T-helper 17 cell (primary cell): ENCODE measurements at places on chromosomes 11 and 22. TPM values are rescaled to one million over a fixed set of nuclear protein-coding genes. Genes with fewer than 3 reads are reported as not detected.

- DNase-seq, result no peak
Observed at GRCh38 chr11:130168105-130168504, 8.5 kb downstream of the ST14 start.

- no peak for DNase-seq
Observed at GRCh38 chr11:27783701-27784355, 83.6 kb upstream of the BDNF start.

DNA sequence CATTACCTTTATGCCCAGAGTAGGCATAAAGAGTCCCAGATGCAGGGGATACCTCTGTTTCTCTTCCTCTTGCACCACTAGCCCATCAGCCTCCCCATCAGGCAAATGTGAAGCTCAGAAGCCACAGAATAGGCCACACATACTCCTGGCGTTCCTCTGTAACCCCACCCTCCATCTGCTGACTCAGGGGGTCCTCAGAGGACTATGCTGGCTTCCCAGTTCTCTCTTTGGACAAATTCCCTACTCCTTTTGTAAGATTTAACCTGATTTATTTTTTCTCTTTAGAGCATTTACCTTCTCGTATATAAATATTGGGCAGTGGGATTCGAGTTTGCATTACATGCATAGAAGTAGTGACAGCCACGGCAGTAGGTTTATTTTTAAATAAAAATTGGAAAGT is 262.3 kb upstream of the CADM1 start:
- no peak for DNase-seq

DNA sequence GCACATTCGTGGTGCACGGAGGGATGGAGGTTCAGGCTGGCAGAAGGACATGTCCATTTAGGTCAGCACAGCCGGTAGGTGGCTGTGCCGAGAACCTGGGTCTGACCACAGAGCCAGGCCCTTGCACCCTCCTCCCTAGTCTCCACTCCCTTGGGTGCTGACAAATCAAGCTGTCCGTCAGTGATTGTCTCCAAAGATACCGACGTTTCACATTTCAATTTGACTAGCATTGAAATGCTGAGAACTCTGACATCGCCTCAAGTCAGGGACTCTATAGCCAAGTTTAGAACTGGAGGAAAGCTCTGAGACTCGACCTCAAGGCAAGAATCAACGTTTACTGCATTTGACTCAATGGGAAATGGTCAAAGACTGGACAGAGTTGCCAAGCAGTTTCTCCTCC is 1321.1 kb downstream of the TBC1D22A start:
- DNase-seq, result no peak

DNA sequence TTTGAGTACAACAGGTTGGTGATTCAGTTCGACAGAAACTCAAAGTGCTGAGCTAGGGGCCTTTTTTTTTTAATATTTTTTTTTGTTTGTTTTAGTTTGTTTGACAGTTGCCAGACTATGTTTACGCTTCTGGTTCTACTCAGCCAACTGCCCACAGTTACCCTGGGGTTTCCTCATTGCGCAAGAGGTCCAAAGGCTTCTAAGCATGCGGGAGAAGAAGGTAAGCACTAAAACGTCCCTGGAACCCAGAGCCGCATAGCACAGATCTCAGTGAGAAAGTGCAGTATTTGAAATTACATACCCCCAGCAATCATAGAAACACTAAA is 649 bp downstream of the PRRG4 start:
- no peak for DNase-seq

DNA sequence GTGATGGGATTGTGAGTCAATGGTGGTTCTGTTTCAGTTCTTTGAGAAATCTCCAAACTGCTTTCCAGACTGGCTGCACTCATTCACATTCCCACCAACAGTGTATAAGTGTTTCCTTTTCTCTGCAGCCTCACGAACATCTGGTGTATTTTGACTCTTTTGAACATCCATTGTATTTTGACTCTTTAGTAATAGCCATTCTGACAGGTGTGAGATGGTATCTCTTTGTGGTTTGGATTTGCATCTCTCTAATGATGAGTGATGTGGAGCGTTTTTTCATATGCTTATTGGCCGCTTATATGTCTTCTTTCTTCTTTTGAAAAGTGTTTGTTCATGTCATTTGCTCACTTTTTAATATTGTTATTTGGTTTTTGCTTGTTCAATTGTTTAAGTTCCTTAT is 19.4 kb downstream of the NELL1 start:
- DNase-seq, result no peak

DNA sequence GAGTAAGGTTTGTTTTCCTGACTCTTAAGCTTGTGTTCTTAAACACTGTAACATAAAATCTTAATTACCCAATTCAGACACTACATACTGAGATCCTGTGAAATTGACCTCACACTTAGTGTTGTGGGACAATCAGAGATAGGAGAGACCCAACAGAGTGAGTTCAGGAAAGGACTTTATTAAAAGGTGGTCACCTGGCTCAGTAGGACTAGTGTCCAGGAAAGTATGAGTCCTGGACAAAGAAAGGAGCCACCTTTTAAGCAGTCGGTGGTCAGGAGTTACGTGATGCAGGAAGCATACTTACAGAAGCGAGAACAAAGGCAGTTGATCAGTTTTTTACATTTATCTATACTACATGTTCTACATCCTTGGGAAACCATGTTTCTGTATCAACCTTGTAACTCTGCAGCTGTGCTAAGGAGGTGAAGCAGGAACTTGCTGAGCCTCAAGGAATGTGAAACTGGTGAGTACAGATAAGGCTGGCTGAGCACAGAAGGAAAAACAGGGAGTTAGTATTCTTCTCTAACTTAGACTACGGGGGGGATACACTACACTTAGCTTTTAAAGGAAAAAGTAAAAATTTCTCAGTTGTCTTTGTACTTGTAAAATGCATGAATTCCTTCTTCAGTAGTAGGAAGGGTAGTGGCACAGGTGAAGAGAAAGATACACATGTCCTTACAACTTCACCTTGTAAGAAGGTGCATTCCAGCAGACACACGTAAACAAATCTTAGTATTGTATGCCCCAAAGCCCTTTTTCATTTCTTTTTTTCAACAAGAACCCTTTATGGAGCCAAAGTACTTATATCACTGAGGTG is 15.1 kb downstream of the OR51E1 start:
- DNase-seq, result no peak

GRCh38 chr22:36100134-36100824 is 60.3 kb downstream of the APOL3 start:
- no peak for DNase-seq

GRCh38 chr11:130001461-130002351 is 929 bp downstream of the PRDM10 start:
- DNase-seq, result no peak

DNA sequence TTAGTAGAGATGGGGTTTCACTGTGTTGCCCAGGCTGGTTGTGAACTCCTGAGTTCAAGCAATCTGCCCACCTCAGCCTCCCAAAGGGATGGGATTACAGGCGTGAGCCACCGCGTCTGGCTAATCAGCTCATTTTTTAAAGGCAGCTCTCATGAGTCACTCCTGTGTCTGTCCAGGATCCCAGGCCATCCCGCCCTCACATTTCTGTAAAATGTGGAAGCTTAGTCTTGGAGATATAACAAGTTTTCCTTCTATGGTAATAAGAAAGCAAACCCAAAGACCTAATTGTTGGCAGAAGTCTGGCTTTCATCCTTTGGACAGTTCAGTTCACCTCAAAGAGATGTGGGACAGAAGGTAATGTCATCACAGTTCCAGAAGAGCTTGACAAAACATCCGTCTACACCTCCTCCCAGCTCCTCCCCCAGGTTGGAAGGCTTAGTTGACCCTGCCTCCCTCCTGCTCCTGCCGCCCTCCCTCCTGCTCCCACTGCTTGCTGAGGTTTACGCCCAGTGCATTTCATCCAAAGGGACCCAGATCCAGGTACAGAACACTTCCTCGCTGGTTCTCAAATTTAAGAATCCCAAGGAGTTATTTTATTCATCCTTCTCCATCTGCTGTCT is 6.4 kb downstream of the DRD2 start:
- DNase-seq, result no peak

- DNase-seq, result no peak
Observed at GRCh38 chr11:23995891-23996290, 501.0 kb upstream of the LUZP2 start.

- DNase-seq, result no peak
Observed at GRCh38 chr22:46774980-46775849, 12.8 kb downstream of the TBC1D22A start.

DNA sequence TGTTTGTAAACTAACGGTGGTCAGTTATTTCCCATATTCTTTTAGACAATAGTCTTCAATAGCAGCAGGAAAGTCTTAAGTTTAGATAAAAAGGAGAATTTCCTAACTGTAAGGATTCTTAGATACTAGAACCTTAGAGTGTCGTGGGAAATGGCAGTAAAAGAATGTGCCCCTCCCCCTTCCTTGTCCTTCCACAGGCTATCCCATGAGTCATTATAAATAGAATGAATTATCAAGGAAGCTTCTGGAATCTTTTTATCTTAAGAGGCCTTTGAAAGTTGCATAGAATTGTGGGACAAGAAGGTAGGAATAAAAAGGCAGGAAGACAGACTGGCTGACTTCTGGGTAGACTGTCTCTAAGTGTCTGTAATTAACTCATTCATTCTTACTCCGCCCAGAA is 165.2 kb upstream of the TBCEL start:
- no peak for DNase-seq

DNA sequence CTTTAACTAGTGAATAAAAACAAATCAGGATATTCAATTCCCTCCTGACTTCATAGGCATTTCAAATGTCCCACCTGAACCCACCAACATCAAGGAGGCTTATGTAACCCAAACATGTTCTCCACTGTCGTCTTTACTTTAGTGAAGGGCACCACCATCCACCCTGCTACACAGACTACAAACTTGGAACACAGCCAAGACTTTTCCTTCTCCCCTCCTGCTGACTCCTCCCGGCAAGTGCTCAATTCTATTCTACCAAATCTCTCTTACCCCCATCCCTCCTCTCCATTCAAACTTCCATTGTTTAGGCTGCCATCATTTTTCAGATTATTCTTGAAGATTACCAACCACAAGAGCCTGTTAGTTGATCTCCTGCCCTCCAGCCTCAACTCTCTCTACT is 24.3 kb downstream of the SAAL1 start:
- DNase-seq, result no peak

DNA sequence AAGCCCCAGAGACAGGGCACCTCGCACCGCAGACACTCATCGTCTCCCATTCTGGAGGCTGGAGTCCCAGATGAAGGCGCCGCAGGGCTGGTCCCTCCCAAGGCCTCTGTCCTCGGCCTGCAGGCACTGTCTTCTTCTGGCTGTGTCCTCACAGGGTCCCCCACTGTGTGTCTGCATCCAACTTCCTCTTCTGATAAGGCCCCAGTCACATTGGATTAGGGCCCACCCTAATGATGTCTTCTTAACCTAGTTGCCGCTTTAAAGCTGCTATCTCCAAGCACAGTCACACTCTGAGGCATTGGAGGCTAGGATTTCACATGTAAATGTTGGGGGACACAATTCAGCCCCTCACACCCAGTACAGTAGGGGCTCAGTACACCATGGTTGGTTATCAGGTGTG is 48.9 kb downstream of the DHCR7 start:
- no peak for DNase-seq

DNA sequence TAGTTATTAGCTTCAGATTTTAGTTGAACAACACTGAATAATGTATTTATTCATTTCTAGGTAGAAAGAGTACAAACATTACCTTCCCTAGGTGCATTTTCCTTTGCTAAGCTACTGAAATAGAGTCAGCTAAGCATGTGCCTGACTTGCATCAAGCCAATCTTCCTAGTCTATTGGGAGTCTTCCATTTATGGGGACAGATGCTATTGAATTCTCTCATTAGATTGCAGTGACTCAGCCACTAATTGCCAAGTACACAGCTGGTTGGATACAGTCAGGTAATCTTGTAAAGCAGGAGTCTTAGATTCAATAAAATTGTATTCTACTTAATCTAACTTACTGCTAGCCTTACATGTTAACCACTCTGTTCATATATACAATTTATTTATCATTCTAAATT is 55.2 kb upstream of the RPS13 start:
- no peak for DNase-seq

DNA sequence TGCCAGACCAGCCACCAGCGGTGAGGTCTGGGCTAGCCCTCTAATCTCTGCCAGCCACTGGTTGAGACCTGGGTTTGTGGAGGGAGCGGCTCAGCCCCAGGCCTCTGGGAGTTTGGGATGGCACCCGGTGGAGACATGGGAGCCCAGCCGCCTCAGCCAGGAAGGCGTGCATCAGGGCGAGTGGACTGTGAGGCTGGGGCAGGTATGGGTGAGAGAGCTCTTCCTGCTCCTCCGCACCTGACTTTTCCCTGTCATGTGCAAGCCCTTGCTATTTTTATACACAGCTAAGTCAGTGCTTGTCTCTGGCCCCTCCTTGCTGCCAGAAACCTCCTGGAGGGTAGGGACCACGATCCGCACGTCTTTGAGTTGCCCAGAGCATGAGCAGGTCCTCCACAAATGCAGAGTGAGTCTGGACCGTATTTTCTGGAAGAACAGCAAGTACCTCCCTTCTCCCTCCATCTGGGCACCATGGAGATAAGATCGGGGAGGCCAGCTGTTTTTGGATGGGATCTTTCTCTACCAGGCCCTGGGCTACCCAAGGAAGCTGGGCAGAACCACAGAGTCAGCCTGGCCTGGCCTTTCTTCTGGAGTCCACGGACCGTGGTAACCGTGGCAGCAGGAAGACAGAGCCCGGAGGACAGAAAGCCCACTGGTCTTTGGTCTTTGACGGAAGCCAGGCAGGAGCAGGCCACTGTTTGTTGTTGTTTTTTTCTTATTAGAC is 53.3 kb downstream of the IGLL1 start:
- no peak for DNase-seq

DNA sequence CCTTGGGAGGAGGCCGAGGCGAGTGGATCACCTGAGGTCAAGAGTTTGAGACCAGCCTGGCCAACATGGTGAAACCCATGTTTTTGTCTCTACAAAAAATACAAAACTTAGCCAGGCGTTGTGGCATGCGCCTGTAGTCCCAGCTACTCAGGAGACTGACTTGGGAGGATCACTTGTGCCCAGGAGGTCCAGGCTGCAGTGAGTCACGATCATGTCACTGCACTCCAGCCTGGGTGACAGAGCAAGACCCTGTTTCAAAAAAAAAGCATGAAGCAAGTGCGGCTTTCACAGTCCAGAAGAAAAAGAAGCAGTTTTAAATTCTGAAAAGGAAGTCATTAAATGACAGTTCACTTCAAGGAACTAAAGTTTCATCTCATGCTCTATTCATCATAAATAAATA is 7.1 kb upstream of the LTO1 start:
- no peak for DNase-seq

DNA sequence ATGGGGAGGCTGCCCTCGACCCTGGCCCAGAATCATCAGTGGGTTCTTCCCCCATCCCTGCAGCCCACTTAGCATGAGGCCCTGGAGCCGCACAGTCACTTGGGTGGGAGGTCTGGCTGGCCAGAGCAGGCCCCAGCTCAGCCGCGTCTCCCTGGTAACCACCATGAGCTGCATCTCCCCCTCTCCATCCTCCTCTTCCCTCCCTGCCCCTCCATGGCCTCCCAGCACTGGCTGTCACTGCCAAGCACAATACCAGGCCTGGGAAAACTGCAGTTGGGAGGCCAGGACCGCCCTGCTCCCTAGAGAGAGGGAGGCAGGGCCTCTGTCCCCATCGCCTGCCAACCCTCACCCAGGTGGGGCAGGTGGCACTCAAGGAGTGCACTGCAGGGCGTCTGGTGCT is 8.0 kb downstream of the CSDC2 start:
- DNase-seq, result no peak

The CTSF gene
- 13.4 TPM for total RNA-seq

The BRMS1 gene
- 53.9 TPM for total RNA-seq

The OR5P2 gene
- total RNA-seq, result not detected

The PYGM gene
- 11.8 TPM for total RNA-seq

The CCDC81 gene
- total RNA-seq, result 0.63 TPM

The ROM1 gene
- 0.94 TPM for total RNA-seq
